ENCODE measurements at places on chromosomes 7 and 10.

- DNase-seq = no peak
Measured at GRCh38 chr10:71367271-71367670, 29.4 kb upstream of the CDH23 start.

DNA sequence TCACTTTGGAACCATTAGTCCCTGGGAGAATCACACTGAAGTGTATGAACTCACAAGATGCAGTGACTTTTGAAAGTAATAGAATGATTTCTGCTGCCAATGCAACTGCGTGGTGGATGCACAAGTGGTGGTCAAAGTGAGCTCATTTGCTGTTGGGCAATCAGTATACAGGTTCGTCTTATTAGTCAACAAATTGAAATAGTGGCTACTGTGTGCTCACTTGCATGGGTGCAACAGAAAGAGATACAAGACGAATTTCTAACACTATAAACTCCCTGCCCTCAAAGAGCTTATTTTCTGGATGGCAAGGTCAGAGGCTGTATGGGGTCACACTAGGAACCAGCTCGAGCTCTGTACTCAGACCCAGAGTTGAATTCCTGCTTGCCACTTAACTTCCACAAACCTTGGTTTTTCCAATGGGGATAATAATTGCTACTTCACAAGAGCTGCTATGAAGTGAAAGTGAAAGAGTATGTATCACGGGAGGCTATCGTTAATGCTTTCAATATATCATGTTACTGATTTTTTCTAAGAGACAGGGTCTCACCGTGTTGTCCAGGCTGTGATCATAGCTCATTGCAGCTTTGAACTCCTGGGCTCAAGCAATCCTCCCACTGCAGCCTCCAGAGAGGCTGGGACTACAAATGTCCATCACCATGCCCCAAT, 8.3 kb upstream of the BCL7B start:
- DNase-seq = no peak

GRCh38 chr10:109994711-109995577, 12.8 kb upstream of the ADD3 start:
- DNase-seq = no peak

GRCh38 chr10:69088471-69088769, 517 bp downstream of the SRGN start:
- DNase-seq = no peak

DNA sequence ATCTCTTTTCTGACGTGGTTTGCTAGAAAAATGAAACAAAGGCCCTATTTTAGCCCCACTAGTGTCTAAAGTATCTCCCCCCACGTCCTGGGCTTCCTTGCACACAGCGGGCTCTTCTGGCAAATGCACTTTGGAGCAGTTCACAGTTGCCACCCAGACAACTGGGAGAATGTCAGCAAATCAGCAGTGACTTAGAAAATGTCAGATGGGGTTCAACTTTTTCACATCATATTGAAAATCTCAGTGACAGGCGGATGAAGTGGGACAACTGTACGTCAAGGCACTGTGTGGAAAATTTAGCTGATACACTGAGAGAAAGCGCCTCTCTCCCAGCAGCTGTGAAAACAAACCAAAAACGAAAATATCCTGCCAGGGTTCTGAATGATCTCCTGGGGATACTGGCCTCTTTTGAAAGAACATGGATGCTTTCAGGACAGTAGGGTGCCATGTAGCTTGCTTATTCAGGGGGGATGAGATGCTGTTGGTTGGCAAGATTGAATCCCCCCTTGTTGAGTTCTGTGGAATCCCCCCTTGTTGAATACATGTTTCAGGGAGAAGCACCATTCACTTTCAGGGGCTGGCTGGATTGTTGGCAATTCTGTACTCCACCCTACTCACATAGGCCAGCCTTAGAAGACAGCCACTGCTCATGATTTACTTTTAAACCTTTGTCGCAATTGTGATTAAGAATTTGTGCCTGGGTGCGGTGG, 372.8 kb upstream of the CELF2 start:
- DNase-seq = no peak
